ENCODE measurements at places on chromosomes 2 and 18.

DNA sequence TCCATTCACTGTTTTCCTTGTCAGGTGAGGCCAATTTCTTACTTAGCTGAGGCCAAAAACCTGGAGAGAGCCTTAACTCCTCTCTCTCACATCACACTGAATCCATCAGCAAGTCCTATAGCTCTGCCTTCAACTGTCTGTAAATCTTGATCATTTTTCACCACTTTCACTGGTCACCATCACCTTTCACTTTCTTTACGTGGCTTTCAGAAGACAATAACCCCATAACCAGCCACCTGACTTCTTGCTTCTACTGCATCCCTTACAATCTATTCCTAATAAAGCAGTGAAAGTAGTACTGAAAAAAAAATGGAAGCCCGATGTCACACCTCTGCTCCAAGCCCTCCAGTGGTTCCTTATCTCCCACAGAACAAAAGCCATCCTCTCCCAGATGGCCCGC, 7.7 kb downstream of the LOXL3 start:
- DNase-seq: no peak

GRCh38 chr18:12492907-12493306, 85.2 kb downstream of the PRELID3A start:
- DNase-seq: no peak

DNA sequence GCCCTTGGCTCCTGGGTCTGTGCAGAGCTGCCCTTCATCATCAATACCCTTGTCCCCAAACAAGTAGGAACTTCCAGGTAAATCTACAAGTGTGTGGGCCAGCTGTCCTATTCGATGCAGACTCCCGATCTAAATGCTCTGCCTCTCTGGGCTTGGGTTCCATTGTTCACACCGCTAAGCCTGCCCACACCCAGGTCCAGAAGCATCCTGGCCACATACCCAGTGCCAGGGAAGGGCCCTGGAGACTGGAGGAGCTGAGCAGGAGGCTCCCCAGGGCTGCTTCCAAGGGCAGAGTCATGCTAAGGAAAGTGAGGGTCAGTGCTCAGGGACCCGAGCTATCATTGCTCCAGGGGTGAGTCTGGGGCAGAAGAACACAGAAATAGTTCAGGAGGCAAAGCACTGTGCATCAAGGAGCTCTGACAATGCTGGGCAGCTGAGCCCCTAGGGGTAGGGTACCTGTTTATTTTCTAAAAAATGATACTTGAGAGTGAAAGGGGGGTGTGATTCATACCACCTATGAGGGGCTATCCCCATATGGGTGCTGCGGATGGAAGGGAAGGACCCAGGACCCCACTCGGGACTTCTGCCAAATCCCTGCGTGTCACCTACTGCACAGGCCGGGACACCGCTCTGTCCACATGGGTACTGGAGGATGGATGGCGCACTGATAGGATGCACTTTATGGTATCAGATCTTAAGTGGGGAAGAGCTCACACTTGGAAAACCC, 25.8 kb upstream of the TWIST2 start:
- DNase-seq: no peak

DNA sequence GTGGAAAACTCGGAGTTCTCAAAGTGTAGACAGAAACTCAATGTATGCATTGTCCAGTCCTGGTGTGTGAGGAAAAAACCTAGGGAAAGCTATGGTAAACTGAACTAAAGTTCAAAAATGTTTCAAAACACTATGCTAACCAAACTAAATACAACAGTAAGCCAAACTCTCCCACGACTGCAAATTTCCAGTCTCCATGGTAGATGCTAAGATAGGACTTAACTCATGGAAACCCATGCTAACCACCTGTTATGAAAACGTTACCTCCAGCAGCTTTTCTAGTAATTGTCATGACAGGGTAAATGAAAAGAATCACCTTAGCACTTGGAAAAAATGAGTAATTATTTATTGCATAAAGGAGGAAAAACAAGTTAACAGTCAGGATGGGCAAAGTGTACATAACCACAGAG, 135.7 kb upstream of the EPC2 start:
- DNase-seq: no peak

- DNase-seq: no peak
Measured at GRCh38 chr2:12257476-12257875, 459.3 kb upstream of the TRIB2 start.

DNA sequence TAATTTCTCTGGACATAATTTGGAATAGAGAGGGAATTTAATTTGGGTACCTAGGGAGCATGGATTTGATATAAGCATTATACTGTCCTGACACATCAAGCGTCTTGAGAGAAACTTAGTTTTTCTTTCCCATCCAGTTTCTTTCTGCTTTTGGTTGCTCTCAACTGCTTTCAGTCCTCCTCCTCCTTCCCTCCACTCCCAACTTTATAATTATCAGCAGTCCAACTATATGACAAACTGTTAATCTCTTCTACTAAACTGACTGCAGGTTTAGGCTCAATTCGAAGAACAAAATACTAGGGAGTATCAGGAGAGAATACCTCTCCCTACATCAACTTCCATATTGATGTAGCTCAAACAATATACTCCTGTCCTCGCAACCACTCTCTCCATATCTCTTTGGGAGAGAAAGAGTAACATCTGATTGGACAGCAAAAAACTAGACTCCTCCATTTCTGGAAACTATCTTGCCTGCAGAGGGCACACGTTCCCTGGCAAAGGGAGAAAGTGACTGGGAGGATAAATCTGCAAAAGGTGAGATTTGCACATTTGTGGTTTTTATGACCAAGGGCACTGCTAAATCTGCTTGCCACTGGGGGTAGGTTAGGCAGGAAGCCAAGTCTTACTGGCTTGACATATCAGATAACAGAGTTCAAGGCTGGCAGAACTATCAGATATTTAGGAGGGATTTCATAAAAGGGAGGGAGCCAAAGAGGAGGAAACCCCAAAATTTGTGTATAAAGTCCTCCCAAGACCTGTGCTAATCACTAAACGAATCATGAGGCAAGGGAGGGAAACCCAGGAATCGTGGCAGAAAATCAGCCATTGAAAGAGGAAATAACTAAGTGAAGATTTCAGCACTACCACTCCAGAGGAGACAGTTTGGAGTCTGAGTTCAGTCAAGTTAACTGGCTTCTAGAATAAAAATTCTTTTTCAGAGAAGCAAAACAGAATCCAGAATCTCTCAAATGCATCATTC, 40.0 kb downstream of the ICA1L start:
- no peak for DNase-seq

DNA sequence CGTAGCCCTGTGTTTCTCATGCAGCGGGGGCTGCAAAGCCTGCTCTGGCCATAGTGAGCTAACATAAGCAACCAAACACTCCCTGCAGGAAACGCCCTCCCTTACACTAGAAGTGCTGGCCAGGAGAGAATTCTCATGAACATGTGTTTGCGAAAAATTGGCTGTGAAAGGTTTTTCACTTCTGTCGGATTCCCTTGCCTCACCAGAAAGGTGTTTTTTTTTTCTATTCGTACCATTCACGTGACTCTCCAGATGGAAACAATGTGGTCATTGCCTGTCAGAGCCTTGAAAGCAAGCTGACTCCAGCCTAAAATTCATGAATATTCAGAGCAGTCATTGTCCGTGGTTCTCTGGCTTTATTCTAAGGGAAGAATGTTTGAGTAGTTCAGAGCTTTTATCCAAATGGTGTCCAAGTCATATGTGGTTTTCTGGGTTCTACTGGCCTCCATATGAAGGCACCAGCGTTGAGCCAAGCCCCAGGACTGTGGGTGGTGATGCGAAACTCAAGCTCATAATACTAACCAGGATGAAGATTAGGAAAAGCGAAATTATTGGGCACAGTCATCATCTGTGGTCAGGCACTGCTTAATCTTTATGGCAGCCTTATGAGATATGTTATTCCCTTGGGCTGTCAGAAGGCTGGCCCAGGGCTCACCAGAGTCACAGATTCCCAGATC, 236.4 kb downstream of the ALPK2 start:
- no peak for DNase-seq

DNA sequence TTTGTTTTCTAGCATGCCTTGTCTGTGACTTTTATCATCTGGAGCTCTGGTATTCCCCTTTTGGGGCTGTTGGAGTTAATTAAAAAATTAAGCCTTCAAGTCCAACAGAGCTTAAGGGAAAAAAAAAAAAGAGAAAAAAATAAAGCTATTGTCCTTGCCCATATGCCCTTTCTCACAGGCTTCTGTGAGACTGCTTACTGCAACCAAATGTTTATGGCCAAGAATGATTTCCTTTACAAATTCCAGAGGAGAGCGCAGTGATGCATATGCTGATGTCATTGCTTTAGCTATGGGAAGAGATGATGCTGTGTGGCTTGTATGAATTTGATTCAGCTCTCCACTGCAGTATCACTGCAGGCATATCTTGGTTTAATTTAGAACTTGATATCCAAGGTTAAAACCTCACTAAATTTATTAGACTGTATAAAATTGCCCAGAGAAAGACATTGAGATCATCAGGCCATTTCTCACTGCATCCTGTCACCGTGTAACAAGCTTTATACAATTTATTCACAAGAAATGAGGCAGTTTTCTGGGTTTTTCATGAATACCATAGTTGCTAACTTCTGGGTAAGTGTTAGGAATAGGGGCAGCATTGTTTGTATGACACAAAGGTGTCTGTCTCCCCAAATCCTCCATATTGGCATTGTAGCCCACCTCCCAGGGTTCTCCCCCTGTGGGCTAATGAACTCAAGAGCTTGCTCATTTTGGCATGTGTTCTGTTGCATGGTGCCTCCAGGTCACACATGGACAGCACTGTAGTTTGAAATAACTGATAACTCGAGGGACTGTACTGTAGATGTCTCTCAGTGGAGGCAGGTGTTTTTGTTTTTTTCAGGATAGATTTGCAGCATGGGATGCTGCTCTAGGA, 85.0 kb downstream of the TANC1 start:
- no peak for DNase-seq

DNA sequence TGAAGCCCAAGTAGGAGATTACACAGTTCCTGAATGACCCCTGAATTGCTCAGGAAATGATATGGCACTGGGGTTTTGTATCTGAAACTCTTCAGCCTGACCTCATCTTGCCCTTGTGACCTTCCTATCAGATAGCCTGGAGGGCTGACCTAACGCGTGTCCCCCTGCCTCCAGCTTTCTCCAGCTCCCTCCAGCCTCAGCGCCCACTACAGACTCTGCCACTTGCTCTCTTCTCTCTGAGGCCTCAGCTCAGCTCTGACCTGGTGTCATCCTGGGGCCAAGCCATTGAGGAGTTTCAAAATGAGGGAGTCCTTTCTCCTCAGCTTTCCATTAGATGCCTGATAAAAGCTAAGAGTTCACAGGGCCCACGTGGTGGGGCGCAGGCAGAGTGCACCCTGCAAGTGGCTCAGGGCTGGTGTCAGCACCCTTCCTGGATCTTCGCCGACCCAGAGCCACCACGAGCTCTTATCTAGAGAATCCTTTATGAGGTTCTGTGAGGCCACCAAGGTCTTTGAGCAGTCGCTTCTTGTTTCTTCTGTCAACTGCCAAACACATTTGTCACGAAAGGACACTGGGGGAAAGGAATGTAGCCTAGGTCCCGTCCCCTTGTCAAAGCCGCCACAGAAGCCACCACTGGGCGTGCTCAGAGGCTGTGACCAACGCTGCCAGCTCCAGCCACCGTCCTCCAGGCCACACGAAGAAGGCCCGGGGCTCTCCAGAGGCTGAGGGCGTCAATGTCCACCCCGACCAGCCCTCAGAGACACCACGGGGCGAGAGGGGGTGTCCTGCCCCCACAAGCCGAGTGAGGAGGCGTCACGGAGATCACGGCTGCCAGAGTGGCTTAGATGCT, 131.3 kb upstream of the GPC1 start:
- DNase-seq: no peak

GRCh38 chr2:50746526-50746925, 285.4 kb downstream of the NRXN1 start:
- DNase-seq: no peak

GRCh38 chr2:109700680-109701274, 86.6 kb downstream of the SOWAHC start:
- no peak for DNase-seq

DNA sequence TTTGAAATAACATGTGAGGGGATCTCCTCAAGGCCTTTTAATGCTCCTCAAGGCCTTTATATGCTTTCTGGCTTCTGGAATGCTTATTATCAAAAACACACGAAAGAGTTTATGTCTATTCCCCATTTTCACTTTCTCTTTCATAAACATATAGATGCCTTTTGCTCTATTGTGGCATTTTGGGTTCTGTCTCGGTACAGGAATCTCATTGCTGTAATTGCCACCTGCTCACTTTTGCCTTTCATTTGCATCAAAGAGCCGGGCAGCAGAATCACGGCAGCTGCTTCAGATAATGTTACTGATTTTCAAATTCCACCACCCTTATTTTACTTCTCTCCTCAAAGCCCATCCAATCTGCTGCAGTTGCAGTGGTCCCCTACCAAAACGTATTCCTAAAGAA, 54.8 kb upstream of the LPIN2 start:
- no peak for DNase-seq

DNA sequence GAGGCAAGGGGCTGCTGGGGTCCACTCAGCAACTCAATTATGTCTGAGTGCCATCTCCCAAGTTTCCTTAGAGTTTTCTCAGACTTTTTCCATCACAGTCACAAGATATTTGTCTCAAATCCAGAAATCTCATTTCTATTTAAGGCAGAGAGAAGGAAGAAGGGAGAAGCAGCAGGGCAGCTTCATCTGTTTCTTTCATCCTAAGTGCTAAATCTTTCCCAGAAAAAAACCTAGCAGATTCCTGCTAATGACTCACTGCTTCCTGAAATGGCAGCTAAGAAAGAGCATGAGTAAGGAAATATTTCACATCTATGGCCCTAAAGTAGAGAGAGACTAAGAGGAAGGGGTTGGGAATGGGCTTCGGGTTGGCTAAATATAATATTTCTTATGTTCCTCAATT, 88.0 kb downstream of the KYNU start:
- no peak for DNase-seq

GRCh38 chr2:68734688-68735525, at the start of gene ARHGAP25:
ARHGAP25 (plus strand) TSS chr2:68734811; CDS start chr2:68735200, 389 bp downstream.
- DNase-seq: no peak

DNA sequence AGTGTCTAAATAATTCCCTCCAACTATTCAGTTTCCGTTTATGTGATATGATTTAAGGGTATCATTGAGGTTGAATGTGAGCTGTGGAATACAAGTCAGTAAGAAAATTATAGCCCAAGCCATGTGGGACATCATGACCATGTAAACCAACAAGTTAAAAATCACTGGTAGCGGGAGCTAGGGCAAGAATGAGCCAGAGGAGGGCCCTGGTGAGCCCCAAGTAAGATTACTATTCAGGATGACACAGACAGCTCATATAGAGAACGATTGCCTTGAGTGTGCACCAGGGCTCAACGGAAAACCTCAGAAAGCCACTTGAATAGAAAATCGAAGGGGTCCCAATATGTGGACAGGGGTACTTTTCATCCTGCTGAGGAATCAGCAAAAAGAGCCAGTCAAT, 87.8 kb upstream of the RBMS1 start:
- DNase-seq: no peak

GRCh38 chr18:46659484-46659883, 2.5 kb upstream of the LOXHD1 start:
- no peak for DNase-seq

- no peak for DNase-seq
Measured at GRCh38 chr2:216588861-216589710, 44.1 kb upstream of the IGFBP2 start.

DNA sequence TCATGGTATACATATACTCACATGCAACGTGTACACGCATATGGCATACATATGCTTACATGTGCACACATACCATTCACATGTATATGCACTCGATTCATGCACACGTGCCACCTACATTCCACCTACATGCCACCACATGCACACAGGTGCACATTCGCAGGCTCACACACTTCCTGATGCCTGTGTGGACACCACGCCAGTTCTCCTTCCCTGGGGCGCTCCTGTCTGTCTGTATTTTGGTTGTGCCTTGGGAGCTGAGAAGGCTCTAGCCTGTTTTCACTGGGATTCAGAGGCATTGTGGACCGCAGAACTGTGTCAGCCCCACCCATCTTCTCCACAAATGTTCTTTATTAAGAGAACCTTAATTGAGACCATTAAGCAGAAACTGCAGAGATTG, 96.6 kb upstream of the CTDP1 start:
- DNase-seq: no peak
